ENCODE measurements at places on chromosomes 11 and 22.

GRCh38 chr11:61172356-61172755 is 11.1 kb upstream of the VPS37C start:
- no peak for DNase-seq

DNA sequence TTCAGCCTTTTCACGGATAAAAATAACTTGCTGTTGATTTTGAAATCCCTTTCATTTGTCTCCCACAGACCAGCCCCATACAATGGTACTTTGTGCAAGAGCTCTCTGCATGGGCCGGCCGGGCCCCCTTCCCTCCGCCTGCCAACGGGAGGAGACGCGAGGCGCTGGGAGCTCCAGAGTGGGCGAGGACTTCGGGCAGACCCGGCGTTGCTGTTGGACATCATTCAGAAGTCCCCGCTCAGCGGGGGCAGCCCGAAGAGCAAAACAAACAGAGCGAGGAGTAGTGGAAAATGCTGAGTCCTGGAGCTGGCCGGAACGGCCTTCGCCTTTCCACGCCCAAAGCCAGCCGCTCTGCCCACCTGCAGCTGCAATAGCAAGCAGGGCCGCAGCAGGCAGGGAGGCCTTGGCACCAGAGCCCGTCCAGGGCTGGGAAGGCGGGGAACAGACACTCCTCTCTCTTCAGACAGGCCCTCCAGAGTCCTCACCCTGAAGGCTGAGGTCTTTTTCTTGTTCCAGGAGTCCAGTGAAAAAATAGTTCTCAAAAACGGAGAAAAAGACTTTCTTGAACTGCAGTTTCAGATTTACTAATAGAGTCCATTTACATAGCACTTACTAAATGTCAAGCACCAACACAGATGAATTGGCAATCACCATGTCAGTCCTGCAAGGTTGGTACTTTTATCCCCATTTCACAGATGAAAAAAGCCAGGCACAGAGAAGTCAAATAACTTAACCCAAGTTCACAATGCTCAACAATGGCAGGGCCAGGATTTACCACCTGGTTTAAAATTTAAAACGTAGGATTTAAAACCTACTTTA is 135.5 kb downstream of the ETS1 start:
- DNase-seq: no peak

DNA sequence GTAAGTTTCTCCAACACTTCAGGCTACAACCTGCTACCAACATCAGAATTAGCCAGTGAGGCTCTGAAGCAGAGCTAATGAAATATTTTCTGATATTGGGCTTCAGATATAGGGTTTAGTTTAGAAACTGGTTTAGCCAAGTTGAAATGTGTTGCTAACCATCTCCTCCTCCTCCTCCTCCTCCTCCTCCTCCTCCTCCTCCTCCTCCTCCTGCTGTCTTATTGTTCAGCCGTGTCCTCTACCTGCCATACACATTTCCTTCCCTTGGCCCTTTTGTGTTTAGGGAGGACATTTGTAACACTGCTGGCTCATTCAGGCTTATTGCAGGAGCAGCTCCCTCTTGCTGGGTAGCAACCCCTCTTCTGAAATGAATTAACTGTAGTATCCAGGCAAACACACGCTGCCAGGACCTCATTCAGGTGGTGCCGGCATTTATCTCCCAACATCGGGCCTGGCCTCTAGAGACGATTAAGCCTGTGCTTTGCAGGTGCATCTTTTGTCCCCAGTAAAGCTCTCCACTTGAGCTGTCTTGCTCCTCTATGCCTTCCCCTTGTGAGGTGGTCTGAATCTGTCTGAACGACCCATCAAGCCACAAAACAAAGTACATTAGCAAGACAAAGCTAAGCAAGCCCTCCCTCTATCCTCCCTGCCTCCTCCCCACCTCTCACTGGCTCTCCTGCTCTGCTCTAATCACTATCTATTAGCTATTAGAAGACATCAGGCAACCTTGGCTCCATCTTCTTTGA is 82.9 kb downstream of the KCNJ1 start:
- DNase-seq: no peak

GRCh38 chr11:18295316-18295715 is 26.6 kb downstream of the HPS5 start:
- DNase-seq: no peak

GRCh38 chr11:73612601-73613140 is 14.8 kb upstream of the FAM168A start:
- DNase-seq: no peak

DNA sequence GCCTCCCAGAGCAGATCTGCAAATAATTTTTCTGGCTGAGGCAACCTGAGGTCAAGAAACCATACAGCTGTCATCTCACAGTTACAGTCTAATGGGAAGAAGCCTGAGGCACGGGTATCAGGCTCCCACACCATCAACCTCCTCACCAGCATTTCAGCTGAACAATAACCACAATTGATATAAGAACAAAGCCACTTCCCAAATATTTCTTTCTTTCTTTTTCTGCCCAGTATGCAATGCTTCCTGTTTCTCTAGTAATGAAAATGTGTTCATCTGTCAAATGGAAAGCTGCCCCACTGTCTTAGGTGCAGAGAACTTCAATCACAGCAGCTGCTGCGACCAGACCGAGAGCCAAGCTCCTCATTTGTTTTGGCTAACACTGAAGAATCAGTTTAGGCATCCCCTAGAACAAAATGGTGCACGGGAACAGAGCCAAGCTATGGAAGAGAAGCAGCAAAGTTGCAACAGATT is 108.4 kb downstream of the BLID start:
- DNase-seq: no peak

DNA sequence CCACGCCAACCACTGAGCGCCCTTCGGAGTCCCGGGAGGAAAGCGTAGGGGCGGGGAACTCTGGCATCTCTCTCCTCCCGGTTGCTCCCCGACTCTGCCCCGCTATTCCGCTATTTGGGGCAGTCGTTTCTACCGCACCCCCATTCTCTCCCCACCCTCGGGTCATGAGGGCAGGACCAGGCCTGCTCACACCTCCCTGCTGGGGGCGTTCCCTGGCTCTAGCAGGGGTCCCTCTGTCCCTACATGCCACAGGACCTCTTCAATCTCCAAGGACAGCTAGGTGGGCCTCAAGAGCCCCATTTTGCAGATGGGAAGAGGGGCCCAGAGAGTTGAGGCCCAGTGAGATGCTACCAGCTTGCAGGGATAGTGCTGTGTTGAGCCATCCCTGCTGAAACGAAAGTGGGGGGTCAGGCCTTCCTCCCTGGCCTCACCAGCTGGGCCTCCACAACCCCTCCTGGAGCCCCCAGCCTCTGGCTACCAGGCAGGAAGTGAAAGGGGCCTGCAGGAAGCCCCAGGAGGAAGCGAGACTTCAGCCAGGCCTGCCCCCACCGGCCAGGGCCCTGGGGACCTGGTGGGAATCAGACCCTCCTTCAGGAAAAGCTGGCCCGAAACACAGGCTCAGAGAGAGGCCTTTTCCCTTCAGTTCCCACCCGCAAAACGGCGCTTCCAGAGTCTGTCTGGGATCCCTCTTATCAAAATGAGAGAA is 5.5 kb upstream of the SHISA8 start:
- peak; percentile 23 for DNase-seq

DNA sequence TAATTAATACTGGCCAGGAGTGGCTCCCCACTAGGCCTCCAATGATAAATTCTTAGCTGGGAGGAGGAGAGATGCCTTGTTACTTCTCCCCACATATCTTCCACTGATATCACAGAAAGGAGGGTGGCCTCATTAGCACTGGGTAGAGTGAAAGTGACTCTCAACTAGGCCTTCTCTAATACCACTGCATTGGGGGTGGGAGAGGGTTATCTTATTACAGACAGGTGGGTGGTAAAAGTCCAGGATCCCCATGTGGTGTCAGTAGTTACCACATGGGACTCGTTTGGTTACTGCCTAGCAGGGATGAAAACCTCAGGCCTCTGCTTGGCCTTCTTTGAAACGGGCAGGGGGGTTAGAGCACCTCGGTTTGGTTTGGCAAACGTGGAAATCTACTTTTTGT is 167.3 kb downstream of the UVRAG start:
- no peak for DNase-seq

- DNase-seq: peak; percentile 97
These were observed 47.8 kb downstream of the BRSK2 start for GRCh38 chr11:1437500-1437899.

GRCh38 chr22:34111210-34111824 is 191.0 kb upstream of the LARGE1 start:
- peak; percentile 21 for DNase-seq

Data from umbilical cord (tissue), 2 donors.